Karpas-422 (cell line): ENCODE measurements at places on chromosomes 1 and 21.
A peak's percentile ranks its signal among the peaks of the same experiment; 100 is the strongest.

GRCh38 chr1:26112407-26112775, 767 bp downstream of the PDIK1L start:
- peak; percentile 72 for DNase-seq

DNA sequence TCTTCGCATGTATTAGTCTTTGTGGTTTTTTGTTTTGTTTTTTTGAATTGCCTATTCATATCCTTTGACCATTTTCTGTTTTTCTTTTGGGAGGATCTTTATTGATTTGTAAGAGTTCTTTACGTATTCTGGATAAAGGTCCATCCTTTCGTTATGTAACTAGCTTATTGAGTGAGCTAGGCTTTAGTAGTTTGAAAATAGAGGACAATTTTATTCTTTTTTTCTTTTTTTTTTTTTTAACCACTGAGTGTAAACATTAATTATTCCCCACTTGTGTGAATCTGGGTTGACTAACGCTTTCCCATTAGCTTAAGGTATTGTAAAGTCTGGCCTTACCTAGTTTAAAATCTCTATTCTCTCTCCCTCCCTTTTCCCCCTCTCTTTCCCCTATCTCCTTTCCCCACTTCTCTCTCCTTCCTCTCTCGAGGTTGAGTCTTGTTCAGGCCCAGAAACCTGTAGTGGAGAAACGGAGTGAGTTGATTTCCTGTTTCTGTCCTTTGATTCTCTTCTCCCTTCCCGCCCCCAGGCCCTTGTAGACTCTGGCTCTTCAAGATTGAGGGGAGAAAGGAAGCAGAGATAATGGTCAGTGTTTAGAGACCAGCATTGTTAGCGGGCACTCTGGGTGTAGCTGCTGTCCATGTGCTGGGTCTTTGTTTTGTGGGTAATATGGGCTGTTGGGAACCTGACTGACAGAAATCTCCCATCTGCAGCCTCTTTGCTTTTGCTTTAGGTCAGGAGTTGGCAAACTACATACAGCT, 1.5 kb downstream of the MORC3 start:
- peak; percentile 42 for DNase-seq

DNA sequence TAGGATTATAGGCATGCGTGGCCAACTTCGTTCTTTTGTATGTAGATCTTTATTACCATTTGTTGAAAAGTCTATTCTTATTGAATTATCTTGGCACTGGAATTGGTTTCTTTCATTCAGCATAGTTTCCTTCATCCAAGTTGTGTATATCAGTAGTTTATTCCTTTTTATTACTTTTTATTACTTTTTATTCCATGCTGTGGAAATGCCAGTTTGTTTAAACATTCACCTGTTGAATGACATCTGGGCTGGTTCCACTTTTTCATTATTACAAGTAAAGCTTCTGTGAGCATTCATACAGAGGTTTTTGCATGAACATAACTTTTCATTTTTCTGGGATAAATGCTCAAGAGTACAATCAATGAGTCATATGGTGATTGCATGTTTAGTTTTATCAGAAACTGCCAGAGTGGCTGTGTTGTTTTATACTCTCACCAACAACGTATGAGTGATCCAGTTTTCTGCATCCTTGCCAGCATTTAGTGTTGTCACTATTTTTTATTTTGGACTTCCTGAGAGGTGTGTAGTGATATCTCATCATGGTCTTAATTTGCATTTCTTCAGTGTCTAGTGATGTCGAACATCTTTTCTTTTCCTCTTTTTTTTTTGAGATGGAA, 28.6 kb downstream of the PTPRU start:
- peak; percentile 35 for DNase-seq

- DNase-seq: no peak
These were observed 2.0 kb downstream of the KRTAP10-9 start for GRCh38 chr21:44628707-44629391.

DNA sequence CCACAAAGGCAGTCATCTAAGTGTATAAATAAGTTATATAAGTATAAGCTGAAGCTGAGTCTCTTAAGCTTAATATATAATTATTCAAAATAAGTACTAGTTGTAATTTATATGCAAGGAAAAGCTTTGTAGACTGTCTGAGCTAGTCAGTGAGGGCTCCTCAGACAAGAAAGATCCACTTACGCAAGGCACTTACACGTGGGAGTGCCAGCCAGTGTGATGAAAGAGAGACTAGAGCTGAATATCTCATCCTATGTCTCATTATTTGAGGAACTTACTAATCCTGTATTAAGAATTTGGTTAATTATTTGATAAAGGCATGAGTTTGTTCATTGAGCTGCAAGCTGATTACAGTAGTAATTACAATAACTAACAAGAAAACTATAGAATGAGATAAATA, 146.9 kb downstream of the PDE4B start:
- no peak for DNase-seq
